NCI-H1436 (cell line): ENCODE measurements at places on chromosomes 6 and 20.
A peak's percentile ranks its signal among the peaks of the same experiment; 100 is the strongest.

- no peak for DNase-seq
These were observed 603 bp downstream of the TASP1 start for GRCh38 chr20:13638162-13638495.

GRCh38 chr6:141677598-141678211 is 455.0 kb upstream of the GJE1 start:
- DNase-seq: peak; percentile 5

GRCh38 chr6:87277123-87277522 is 45.3 kb upstream of the SMIM8 start:
- peak; percentile 4 for DNase-seq

GRCh38 chr6:53192682-53193188 is 44.1 kb upstream of the GCM1 start:
- DNase-seq: no peak

GRCh38 chr6:131223416-131223815 is 88.1 kb downstream of the AKAP7 start:
- DNase-seq: no peak

DNA sequence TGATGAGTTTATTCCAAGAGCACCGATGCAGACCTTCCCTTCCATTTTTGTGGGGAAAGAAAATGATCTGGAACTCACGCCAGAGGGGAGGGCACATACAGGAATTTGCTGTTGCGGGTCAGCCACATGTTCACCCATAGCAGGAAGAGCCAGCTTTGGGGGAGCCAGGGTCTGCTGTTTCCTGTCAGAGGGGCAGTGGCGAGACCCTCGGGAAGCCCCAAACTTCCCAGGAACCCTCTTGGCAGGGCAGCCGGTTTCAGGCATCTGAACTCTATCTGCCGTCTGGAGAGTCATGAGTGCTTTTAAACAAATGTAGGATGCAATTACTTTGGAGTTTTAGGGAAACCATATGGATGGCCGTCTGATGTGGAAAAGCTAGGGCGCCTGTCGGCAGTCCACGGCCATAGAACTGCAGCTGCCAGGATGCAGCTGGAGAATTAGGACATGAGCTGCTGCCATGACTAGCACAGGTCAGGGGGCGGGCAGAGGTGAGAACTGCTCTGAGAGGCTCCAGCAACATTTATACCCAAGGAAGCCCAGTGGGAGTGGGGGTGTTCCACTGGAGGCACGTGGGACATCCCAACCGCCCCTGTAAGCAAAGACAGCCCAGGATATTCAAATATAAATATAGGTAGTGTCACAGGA is 14.8 kb upstream of the SERPINB9 start:
- no peak for DNase-seq

GRCh38 chr6:136657666-136658065 is 107.4 kb upstream of the MAP7 start:
- no peak for DNase-seq

GRCh38 chr6:46116289-46116688 is 13.5 kb upstream of the ENPP4 start:
- no peak for DNase-seq

GRCh38 chr6:154538640-154539191 is 28.2 kb upstream of the CNKSR3 start:
- DNase-seq: no peak

- no peak for DNase-seq
These were observed 52.2 kb upstream of the FNDC1 start for GRCh38 chr6:159117046-159117445.

DNA sequence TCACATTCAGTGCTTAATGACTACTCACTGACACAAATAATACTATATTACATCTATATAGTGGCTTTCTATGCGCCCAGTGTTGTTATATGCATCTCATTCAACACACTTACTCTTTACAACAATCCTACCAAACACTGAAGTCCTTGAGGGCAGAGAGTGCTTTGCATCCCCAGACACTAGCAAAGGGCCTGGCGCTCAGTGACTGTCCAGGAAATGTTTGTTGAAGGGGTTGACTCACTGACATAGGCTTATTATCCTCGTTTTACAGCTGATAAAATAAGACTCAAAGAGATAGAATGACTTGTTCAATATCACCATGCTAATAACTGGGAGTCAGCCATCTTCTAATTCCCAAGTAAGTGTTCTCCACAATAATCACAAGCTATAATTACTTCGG is 163.3 kb downstream of the ARHGAP18 start:
- no peak for DNase-seq

GRCh38 chr6:142746524-142746923 is 198.5 kb downstream of the HIVEP2 start:
- DNase-seq: no peak

DNA sequence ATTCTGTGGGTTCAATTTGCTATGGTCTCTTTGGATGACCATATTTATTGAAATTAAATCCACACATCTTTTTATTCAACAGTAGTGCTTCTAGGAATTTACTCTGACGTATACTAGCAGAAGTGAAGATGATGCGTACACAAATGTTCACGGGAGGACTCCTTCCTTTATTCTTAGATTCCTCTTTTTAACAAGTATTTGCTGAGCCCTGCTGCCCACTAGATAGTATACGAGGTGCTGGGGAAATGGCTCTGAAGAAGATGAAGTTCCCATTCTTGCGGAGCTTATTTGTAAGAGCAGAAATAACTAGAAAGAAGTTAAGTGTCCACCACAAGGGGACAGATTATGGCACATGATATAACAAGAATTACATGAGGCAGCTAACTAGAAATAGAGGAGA is 145.2 kb downstream of the DOK5 start:
- DNase-seq: no peak

- no peak for DNase-seq
These were observed 12.7 kb downstream of the ZKSCAN8 start for GRCh38 chr6:28154357-28154756.

GRCh38 chr20:52953020-52953419 is 19.1 kb upstream of the TSHZ2 start:
- DNase-seq: no peak

- peak; percentile 81 for DNase-seq
These were observed at the start of gene GCLC for GRCh38 chr6:53544470-53545308. Gene GCLC, minus strand, starts transcription at chr6:53545101. Its CDS starts 456 bp downstream, at chr6:53544645.

DNA sequence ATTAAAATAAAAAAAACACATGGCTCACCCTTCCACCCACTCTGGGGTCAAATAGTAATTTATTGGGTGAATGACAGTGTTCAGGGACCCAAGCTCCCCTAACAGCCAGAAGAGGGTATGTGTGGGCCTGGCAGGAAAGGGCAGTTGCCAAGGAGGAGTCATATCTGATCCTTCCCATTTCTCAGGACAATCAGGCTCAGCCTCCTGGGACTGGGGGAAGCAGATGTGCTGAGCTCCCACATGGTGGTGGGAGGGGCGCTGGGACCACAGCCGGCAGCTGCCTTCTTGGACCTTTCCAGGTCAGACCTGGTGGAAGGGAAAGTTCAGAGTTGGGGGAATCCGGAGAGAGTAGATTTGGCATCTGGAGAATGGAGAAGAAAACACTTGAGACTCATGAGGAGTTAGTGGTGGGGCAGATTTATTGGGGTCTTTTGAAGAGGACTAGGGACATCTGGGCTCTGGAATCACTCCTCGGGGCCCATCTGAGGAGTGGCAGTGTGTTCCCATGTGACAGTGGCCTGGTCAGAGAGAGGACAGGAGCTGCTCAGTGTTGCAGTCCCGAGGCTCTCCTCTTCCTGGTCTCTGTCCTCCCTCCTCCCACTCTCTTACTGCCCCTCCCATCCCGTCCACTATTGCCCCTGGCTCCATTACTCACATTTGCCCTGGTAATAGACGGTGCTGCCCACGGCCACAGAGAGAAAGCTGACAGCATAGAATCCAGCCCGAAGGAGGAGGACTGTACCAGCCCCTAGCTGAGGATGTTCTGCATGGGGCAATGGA is 3.0 kb downstream of the LST1 start:
- DNase-seq: no peak

- no peak for DNase-seq
These were observed 156.1 kb downstream of the COL21A1 start for GRCh38 chr6:56091159-56091869.

- DNase-seq: no peak
These were observed 110.5 kb upstream of the CDYL start for GRCh38 chr6:4665489-4666417.

DNA sequence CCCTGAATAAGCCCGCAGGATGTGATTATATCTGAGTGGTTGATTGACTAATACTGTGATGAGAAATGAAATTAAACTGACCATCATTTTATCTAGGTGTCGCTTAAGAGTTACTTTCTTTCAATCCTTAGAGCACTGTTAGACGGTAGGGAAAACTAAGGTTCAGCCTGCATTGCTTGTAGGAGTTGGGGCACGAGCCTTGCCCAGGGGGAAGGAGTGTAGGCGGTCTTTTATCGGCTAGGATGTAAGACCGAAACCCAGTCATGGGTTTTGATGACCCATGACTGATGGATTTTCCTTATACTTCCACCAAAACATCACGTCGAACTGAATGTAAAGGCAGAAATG is 392 bp upstream of the TASP1 start:
- DNase-seq: no peak

GRCh38 chr20:23622839-23623343 is 14.9 kb downstream of the CST3 start:
- DNase-seq: no peak

DNA sequence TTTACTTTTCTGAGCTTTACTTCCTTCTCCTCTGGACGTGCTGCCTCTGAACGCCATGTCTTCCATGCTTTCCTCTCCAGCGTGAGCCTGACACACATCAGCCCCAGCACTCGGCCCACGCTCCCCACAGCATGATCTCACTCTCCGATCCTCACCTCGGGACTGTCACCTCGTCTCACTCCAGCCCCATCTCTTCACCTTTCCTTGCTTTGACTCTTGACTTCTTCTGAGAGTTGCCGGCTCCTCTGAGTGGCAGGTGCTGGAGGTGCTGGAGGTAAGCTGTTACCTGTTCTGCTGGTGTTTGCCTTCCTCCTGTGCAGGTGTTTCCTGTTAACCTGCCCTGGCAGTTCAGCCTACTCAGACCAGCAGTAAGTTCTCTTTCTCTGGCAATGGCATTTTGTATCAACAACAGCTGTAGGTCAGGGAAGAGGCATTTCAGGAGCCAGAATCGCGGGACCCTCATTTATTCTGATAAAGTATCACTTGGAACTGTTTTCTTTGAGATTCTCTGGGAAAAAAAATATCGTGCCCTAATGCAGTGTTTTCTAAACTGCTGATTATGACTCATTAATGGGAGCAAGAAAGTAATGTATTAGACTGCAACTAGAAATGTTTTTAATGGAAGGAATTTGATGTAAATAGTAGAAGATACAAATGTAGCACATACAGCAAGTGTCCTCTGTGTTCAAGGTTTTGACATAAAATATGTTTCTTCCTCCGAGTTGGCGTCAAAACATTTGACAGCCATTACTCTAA is 106.5 kb downstream of the ARID1B start:
- DNase-seq: no peak

- no peak for DNase-seq
These were observed 35.7 kb downstream of the AIG1 start for GRCh38 chr6:143096403-143096802.

GRCh38 chr6:69816026-69816425 is 19.2 kb upstream of the LMBRD1 start:
- DNase-seq: no peak

GRCh38 chr20:63461104-63461763 is 11.2 kb downstream of the KCNQ2 start:
- DNase-seq: no peak

DNA sequence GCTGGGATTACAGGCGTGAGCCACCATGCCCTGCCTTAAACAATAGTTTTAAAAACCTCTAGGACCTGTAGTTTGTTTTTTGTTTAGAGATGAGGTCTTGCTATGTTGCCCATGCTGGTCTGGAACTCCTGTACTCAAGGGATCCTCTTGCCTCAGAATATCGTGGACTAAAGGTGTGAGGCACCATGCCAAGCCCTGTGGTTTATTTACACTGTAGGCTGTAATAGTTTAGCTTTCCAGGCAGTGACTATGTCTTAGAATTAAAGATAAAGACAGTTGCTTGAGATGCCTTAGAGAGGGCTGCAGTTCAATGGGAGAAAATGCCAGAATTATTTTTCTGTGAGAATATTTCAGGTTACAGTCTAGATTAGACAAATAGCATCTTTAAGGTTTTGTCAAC is 72.9 kb downstream of the SGK1 start:
- DNase-seq: no peak

DNA sequence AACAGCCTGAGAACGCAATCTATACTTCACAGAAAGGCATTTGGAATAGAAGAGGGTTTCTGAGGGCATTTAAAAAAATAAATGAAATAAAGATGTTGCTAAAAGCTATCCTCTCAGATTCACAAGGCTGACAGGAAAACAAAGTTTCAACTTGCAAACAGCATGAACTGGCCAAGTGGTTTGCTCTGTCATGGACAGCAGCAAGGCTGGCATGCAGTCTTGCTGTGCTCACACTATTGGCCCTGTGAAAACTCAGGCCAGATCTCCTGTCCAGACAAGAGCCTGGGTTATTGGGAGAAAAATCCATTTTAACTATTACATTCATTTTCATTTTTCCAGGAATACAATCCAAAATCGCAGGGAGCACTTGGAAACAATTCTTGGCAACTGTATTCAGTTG is 506.2 kb upstream of the SLC35B3 start:
- DNase-seq: no peak

GRCh38 chr6:9140951-9141460 is 705.7 kb upstream of the SLC35B3 start:
- DNase-seq: peak; percentile 67

- no peak for DNase-seq
These were observed 29.5 kb upstream of the SALL4 start for GRCh38 chr20:51831866-51832265.

- DNase-seq: no peak
These were observed 190.0 kb downstream of the UBE3D start for GRCh38 chr6:82875573-82876185.

DNA sequence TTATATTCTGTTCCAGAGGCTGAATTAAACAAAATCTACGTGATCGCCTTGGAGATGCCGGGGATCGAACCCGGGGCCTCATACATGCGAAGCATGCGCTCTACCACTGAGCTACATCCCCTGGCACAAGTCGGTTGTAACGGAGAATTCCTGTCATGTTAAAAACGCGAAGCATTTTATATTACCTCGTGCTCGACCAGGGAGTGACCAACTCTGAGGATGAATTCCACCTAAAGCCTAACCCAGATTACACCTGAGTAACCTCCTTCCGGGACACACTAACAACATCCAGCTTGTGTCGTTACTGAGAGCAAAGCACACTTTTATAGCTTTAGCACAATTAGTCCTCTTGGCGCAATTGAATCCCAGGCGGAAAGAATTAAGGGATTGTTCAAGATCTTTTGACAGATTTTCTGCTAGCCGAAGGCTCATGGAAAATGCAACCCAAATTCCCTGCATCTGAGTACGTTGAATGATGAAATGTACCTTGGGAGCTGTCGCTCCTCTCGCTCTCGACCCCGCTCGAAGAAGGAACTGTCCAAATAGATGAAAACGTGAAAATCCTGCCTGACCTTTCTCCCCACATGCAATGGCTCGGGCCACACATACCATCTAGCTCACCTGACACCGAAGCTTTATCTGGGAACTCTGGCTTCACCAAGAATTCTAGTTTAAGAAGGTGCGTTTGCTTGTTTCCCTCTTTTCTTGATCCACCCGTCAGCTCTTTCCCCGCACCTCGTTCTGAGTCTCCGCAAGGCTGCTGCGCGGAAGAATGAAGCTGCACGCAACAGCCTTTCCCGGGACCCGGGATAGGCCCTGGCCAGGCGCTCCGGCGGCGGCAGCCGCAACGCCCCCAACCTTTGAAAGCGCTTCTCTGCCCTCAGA is 148.3 kb downstream of the GPX5 start:
- no peak for DNase-seq
